ENCODE measurements at places on chromosomes 2 and 18. TPM values are rescaled to one million over a fixed set of nuclear protein-coding genes. Genes with fewer than 3 reads are reported as not detected.

The C2orf80 gene
- not detected for total RNA-seq

The LTBP1 gene
- 573 TPM for total RNA-seq

The OXER1 gene
- 2.2 TPM for total RNA-seq

The ABCA12 gene
- not detected for total RNA-seq

The FOXI3 gene
- total RNA-seq = not detected

The KCNK3 gene
- 14.7 TPM for total RNA-seq

The RETSAT gene
- total RNA-seq = 23.8 TPM

GRCh38 chr2:109128616-109129355 lies at the start of gene SH3RF3:
SH3RF3 (plus strand) TSS chr2:109129205.
- no peaks in the 10 kb centered on the region for H3K27me3 ChIP-seq
- peak within 1 kb of the TSS; percentile 58 for H3K4me3 ChIP-seq
- H3K4me1 ChIP-seq = peaks cover 1% of the 10 kb centered on the region
- H3K36me3 ChIP-seq = no peaks in the 10 kb centered on the region

GRCh38 chr18:74457043-74457724 lies at the start of gene DIPK1C:
DIPK1C (minus strand) TSS chr18:74457308; CDS start chr18:74457259, 49 bp downstream.
- no peak for DNase-seq
- H3K36me3 ChIP-seq = no peaks in the 10 kb centered on the region
- H3K4me1 ChIP-seq = no peaks in the 10 kb centered on the region
- H3K27me3 ChIP-seq = no peaks in the 10 kb centered on the region

DNA sequence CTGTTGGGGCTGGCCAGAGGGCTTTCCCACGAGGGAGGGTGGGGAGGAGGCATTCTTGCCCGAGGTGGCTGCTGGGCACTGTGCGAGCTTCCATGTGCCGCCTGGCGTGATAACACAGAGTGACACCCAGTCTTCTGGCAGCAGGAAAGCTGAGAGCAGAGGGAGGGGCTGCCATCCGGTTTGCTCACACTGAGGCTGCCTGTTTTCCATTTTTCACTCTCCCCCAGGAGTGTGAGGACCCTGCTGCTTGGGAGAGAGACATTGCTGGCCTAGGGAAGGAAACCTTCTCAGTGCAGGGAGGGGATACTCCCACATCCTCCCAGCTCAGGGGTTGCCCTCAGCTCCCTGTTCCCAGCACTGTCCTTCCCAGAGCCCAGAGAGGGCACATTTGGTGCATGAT lies 73.1 kb downstream of the INHBB start:
- no peaks in the 10 kb centered on the region for H3K4me1 ChIP-seq
- H3K4me3 ChIP-seq = no peak overlapping the region
- no peaks in the 10 kb centered on the region for H3K27me3 ChIP-seq

GRCh38 chr2:100733391-100734187 lies 86.3 kb upstream of the NPAS2 start:
- H3K27ac ChIP-seq = no peak overlapping the region
- no peak overlapping the region for H3K4me3 ChIP-seq
- DNase-seq = no peak
- H3K27me3 ChIP-seq = no peaks in the 10 kb centered on the region

GRCh38 chr18:73962256-73962655 lies 185.4 kb downstream of the FBXO15 start:
- H3K36me3 ChIP-seq = peaks cover 1% of the 10 kb centered on the region
- no peak for DNase-seq
- no peaks in the 10 kb centered on the region for H3K4me1 ChIP-seq
- H3K27ac ChIP-seq = no peak overlapping the region

GRCh38 chr2:60213865-60214625 lies 339.4 kb downstream of the BCL11A start:
- H3K27me3 ChIP-seq = no peaks in the 10 kb centered on the region
- no peaks in the 10 kb centered on the region for H3K36me3 ChIP-seq
- DNase-seq = no peak
- no peaks in the 10 kb centered on the region for H3K4me1 ChIP-seq

GRCh38 chr2:10590742-10591141 lies 99.0 kb downstream of the NOL10 start:
- no peaks in the 10 kb centered on the region for H3K27me3 ChIP-seq
- no peak overlapping the region for H3K4me3 ChIP-seq
- no peak overlapping the region for H3K27ac ChIP-seq
- no peaks in the 10 kb centered on the region for H3K4me1 ChIP-seq

GRCh38 chr2:135451966-135452365 lies 79.1 kb downstream of the ZRANB3 start:
- no peaks in the 10 kb centered on the region for H3K36me3 ChIP-seq
- no peak for DNase-seq
- H3K27ac ChIP-seq = no peak overlapping the region
- no peak overlapping the region for H3K4me3 ChIP-seq
- no peaks in the 10 kb centered on the region for H3K4me1 ChIP-seq

DNA sequence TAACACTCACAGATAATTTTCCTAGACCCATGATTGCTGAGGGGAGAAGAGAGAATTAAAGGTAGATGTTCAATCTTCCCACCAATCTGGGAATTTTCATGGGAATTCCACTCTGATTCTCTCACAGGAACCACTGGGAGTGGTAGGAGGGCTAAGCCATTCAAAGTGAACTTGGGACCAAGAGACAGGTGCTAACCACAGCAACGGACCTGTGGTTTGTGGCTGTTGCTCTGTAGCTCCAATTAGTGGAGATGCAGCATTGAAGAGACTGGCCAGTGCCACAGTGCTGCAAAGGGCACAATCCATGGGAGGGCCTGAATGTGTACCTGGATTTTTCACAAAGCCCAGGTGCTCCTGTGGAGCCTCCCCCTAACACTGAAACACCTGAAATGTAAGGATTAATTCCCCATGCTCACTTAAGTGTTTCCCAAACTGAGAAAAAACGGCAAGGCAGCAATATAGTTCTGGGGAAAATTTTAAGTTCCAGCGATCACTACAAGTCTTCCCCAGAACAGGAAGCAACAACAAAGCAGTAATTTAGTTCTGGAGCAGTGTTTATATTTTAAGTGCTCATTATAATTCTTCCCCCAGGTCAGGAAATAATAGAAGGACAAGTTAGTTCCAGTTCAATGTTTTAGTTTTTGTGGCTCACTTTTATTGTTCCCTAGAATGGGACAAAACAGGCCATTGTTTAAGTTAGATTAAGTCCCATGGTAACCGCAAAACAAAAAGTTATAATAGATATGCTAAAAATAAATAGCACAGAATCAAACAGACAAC lies 1045.8 kb downstream of the CNTNAP5 start:
- H3K27ac ChIP-seq = no peak overlapping the region
- no peaks in the 10 kb centered on the region for H3K36me3 ChIP-seq
- no peak for DNase-seq
- no peaks in the 10 kb centered on the region for H3K27me3 ChIP-seq

DNA sequence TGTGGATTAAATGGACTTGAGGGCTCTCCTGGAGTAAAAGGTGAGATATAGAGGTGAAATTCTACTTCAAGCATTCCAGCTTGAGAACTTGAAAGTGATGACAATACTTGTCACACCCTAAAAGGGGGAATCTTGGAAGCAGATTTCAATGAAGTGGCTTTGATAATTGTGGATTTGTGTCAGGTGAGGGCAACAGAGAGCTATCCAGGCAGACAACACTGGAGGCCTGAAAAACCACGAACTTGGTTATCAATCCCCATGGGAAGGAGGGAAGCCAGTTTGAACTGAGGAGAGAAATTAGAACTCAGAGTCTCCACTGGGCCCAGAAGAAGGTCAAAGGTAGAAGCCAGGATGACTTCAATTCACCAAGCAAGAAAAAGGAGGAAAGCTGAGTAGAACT lies 263.9 kb downstream of the FIGN start:
- H3K27me3 ChIP-seq = no peaks in the 10 kb centered on the region
- no peak overlapping the region for H3K4me3 ChIP-seq
- H3K27ac ChIP-seq = no peak overlapping the region
- no peaks in the 10 kb centered on the region for H3K36me3 ChIP-seq
- peaks cover 2% of the 10 kb centered on the region for H3K4me1 ChIP-seq
- DNase-seq = no peak

DNA sequence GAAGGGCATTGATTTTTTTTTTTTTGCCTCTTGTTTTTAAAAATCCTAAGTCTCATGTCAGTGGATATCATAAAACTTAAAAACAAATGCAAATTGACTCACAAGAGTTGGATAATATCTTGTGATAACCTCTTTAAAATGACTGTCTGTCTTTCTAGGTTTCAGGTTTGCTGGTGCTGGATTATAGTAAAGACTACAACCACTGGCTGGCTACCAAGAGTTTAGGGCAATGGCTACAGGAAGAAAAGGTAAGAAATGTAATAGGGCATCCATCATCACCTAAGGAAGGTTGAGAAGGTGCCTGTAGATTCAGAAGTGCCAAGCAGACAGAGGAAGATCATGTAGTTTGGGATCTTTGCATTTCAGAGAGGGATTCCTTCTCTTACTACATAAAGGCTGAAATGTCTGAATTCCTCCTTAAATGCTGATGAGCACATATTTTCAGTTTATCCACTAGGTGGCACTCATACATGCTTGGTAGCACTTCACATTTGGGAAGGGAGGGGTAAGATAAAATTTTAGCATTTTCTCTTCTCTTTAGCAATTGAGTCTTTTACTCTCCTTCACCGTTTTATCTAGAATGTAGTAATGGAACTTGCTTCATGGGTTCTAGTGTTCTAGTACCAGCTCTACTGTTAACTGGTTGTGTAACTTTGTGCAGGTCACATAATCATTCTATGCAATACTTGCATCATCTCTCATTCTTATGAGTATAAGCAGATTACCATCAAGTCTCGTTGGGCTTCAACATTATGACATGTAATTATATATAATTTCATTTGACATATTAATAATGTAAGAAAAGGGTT lies 21.1 kb downstream of the CPS1 start:
- H3K27ac ChIP-seq = no peak overlapping the region
- no peaks in the 10 kb centered on the region for H3K36me3 ChIP-seq
- DNase-seq = no peak
- H3K4me1 ChIP-seq = no peaks in the 10 kb centered on the region
- no peak overlapping the region for H3K4me3 ChIP-seq

DNA sequence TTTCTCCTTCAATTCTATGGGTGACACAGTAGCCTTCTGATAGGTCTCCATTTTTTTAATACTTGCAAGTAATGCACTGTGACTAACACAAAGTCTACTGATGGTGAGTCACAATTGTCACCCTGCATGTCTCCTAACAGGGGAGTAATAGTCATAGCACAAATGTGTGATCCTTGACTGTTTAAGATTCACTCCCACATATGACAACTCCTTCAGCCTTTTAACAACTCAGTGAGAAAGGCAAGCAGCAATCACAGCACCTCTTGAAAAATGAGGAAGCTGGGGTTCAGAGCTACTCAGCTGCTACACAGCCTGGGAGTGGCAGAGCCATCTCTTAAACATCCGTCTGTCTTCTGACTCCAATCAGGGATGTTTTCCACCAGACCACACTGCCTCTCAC lies 63.8 kb downstream of the EHD3 start:
- H3K27ac ChIP-seq = peak overlapping the region; percentile 58
- no peaks in the 10 kb centered on the region for H3K36me3 ChIP-seq
- H3K27me3 ChIP-seq = no peaks in the 10 kb centered on the region
- DNase-seq = no peak
- peaks cover 8% of the 10 kb centered on the region for H3K4me1 ChIP-seq

DNA sequence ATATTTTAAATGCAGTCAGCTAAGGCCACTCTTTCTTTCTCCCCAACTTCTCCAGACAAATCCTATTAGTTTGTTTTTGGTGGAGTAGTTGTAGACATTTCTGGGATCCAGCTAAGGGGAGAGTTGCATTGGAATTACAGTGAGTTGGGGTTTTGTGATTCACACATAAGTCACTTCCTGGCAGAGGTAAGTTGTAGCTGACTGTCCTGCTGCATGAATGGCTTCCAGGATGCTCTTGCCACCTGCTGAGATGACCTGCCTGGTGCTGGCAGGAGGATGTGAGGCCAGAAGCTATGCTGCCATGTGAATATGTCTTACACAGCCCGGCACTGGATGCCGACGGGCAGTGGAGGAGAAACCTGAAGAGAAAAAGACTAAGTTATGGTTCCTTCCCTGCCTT lies 243.7 kb downstream of the TDRD15 start:
- H3K4me1 ChIP-seq = no peaks in the 10 kb centered on the region
- no peak for DNase-seq
- H3K27ac ChIP-seq = no peak overlapping the region
- no peaks in the 10 kb centered on the region for H3K27me3 ChIP-seq
- no peak overlapping the region for H3K4me3 ChIP-seq

- no peak overlapping the region for H3K27ac ChIP-seq
- no peaks in the 10 kb centered on the region for H3K27me3 ChIP-seq
- DNase-seq = no peak
- H3K4me1 ChIP-seq = peaks cover 4% of the 10 kb centered on the region
- no peak overlapping the region for H3K4me3 ChIP-seq
These were observed 183.8 kb downstream of the LRATD1 start for GRCh38 chr2:14816069-14817060.

DNA sequence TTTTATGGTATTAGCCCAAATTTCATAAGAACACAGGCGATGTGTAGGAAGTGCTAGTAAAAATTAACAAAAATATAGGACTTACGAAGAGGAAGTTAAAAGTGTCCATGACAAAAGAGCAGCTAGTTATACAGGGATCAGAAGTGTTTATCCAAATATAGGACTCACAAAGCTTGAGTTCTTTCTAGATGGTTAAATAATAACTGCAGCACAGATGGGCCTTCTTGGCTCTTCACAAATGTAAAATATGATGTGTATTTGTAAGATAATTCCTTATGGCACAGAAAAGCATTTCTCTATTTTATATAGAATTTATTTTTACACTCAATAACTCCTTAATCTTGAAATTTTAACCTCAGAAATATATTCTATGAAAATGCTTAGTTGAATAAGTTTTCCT lies 100.9 kb upstream of the SPHKAP start:
- no peak for DNase-seq
- no peaks in the 10 kb centered on the region for H3K36me3 ChIP-seq
- no peaks in the 10 kb centered on the region for H3K27me3 ChIP-seq
- no peaks in the 10 kb centered on the region for H3K4me1 ChIP-seq

DNA sequence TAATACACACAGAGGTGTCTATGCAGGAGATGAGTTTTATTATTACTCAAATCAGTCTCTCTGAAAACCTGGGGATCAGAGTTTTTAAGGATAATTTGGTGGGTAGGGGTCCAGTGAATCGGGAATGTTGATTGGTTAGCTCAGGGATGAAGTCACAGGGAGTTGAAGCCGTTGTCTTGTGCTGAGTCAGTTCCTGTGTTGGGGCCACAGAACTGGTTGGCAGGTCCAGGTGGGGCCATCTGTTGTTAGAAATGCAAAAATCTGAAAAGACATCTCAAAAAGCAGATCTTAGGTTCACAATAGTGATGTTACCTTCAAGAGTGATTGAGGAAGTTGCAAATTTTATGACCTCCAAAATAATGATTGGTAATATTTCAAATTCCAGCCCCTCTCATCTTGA lies 86.9 kb downstream of the VSNL1 start:
- DNase-seq = no peak
- no peak overlapping the region for H3K4me3 ChIP-seq
- H3K27ac ChIP-seq = no peak overlapping the region
- no peaks in the 10 kb centered on the region for H3K4me1 ChIP-seq
- H3K36me3 ChIP-seq = no peaks in the 10 kb centered on the region

GRCh38 chr2:104531122-104531521 lies 322.8 kb upstream of the POU3F3 start:
- no peak overlapping the region for H3K4me3 ChIP-seq
- no peak for DNase-seq
- H3K4me1 ChIP-seq = peaks cover 4% of the 10 kb centered on the region
- no peak overlapping the region for H3K27ac ChIP-seq
- H3K27me3 ChIP-seq = no peaks in the 10 kb centered on the region

All from aorta (tissue), 5 donors.